ENCODE measurements at places on chromosomes 5 and 9.

- no peak for DNase-seq
These were observed 75.0 kb downstream of the TTC39B start for GRCh38 chr9:15231788-15232635.

DNA sequence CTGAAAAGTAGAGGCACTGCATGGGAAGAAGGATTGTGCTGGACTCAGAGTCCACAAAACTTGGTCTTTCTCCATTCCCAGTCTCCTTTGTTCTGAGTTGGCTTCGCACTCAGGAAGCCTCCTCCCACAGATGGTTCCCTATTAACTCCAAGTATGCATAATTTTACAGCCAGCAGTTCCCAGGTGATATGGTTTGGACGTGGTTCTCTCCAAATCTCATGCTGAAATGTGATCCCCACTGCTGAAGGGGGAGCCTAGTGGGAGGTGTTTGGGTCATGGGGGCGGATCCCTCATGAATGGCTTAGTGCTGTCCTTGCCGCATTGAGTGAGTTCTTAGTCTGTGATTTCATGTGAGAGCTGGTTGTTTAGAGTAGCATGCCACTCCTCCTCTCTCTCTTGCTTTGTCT lies 86.6 kb downstream of the FEM1C start:
- no peak for DNase-seq

DNA sequence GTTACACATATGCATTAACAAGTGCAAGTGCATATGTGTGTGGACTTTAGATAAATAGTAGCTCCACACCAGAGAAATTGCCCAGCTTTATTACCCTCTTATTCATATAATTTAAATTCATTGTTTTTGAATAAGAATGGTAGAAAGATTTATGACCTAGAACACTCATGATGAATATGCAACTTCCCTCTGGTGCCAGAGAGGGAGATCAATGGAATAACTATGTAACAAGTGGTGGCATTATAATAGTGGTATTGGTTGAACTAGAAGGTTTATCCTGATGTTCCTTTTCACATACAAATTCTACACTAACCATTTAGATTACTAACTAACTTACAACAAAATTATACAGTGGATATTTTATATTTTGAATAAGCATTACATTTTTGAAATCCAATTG lies 607.4 kb downstream of the CDH12 start:
- no peak for DNase-seq

GRCh38 chr5:171162596-171162995 lies 146.5 kb upstream of the TLX3 start:
- DNase-seq = no peak

DNA sequence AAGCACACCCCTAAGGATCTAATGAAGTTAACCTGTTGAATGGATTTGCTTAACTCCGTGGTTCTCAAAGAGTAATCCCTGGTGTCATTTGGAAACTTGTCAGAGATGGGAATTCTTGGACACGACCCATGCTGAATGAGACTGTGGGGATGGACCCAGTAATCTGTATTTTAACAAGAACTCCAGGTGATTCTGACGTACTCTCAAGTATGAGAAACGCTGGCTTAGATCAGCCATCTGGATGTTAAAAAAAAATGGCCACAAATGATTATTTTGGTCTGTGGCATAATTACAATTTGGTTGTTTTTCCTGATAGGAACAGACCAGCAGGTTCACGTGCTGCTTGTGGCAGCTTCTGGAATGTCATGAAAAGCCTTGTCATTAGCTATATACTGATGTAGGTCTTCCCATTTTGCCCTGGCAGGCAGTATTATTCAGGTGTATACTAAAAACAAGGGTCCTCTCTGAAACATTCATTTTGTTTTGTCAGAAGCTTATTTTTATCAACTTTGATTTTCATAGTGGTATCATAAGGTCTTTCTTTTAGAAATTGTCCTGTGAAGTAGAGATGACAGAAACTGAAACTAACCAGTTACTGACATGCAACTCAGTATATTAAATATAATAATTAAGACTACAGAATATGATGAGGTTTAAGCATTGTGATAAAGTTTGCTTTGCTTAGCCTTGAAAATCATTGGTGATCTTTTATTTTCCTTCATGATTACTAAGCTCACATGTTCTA lies 15.4 kb downstream of the CPEB4 start:
- DNase-seq = no peak

DNA sequence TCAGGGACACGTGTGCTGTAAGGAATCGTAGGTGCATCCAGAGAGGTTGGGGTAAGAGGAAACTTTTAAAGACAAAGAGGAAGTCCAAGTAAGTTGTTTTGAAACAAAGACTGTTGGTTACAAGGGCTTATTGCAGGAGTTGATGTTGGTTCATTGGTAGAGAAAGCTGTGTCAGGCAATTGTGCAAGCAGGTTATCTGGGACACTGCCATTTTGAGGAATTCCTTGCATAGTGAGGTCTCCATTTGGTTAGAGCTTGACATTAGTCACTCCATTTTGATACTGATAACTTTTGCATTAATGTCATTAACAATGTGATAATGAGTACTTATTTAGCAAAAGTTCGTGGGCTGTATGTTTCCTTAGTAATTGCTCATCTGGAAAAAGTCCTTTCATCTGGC lies 24.9 kb downstream of the CNOT6 start:
- no peak for DNase-seq

DNA sequence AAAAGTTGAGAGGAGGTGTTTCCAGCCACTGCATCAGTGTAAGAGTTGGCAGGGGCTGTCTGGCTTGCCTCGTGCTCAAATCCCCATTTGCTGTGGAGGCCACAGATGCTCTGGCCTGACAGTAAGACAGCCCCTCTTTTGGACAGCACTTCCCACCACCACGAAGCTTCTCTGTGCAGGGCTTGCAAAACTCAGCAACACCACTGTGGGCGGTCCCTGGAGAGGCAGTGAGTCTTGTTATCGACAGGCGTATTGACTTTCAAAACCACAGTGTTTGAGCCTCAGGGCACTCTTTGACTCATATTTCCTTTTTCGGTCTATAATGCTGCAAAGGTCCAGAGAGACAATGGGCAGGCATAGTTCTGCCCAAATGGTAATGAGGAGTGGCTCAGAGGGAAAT lies 539.5 kb downstream of the EBF1 start:
- no peak for DNase-seq

GRCh38 chr5:131637694-131638093 lies 2.7 kb upstream of the RAPGEF6 start:
- DNase-seq = no peak
